ENCODE measurements at places on chromosomes 6 and 20.

DNA sequence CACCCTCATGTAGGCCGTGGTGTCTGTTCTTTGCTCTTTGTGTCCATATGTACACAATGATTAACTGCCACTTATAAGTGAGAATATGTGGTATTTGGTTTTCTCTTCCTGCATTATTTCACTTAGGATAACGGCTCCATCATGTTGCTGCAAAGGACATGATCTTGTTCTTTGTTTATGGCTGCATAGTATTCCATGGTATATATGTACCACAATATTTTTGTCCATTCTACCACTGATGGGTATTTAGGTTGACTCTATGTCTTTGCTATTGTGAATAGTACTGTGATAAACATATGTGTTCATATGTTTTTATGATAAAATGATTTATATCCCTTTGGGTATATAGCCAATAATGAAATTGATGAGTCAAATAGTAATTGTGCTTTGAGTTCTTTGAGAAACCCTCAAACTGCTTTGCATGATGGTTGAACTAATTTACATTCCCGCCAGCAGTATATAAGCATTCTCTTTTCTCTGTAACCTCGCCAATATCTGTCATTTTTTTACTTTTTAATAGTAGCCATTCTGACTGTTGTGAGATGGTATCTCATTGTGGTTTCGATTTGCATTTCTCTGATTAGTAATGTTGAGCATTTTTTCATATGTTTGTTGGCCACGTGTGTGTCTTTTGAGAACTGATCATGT, 174.4 kb upstream of the NT5E start:
- no peak for DNase-seq

- no peak for DNase-seq
These were observed 55.9 kb downstream of the ATXN1 start for GRCh38 chr6:16705081-16705993.

DNA sequence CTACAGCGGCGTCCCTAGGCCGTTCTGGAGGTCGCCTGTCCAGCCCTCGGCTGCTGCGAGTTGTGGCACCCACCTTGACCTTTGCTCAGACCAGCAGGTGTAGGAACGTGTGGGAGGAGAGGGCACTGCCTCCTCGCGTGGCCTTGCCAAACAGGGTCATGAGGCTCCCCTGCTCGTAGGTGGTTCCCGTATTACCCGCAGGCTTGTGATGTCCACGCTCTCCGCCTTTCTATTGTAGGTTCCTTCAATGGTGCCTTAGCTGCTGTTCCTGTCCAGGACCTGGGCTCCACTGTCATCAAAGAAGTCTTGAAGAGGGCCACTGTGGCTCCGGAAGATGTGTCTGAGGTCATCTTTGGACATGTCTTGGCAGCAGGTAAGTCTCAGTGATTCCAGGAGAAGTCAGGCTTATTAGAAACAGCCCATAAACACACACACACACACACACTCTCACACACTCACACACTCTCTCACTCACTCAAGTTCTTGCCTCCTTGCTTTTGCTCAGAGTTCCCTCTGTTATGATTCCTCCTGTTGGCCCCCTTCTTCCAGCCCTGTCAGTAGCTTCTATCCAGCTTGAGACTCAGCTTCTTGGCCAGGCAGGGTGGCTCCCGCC, 942 bp downstream of the ACAT2 start:
- no peak for DNase-seq

DNA sequence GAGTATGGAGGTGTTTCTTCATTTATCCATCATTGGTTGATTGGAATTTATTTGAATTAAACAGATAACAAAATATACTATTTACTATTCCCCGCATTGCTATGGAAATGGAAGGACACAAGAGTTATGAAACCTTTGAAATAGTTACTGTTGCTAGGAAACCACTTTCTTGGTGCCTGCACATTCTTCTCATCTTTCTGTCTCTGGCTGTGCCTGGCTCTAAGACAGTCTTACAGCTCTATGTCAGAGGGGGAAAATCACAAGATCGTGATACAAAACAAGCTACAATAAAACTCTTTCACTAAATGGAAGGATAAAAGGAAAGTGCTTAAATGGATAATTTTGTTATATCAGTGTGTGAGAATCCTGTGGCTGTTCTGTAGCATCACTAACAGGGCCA, 453.0 kb downstream of the LMBRD1 start:
- no peak for DNase-seq

DNA sequence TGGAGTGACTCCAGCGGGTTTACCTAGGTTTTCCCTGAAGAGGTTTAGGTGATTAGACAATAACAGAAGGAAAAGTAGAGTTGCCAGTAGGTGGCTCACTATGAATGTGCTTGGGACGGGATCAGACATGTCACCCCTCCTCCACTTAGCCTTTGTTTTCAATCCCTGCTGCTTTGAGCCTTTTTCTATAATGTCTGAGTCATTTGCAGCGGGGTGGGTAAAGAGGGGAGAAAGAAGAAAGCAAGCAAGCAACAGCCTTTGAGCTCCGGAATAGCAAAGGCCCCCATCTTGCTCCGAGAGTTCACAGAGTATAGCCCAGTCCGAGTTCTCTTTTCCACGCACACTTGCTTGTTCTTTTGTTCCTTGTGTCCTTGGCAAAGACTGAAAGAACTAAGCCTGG, 129.1 kb downstream of the PACRG start:
- DNase-seq, result peak; percentile 81

GRCh38 chr6:109087661-109088264, 6.9 kb downstream of the SESN1 start:
- no peak for DNase-seq

GRCh38 chr6:84882768-84883766, 118.7 kb upstream of the TBX18 start:
- DNase-seq, result no peak

GRCh38 chr20:32762754-32763201, 593 bp downstream of the DNMT3B start:
- peak; percentile 63 for DNase-seq

DNA sequence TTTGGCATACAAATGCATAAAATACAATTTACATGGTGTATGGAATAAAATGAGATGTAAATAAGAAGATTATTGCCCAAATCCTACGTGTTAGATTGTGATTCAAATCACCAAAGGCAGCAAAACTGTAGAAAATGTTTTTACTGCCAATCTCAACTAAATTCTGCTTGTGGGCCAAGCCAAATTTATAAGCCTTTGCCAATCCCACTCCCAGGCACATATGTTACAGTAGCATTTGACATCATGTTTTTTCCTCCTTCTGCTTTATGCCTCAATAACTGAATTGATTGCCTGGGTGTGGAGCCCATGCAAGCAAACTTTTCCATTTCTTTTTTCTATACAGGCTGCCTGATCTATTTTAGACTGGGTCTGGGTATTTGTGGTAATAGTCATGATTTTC, 36.3 kb upstream of the LRRC1 start:
- no peak for DNase-seq

- DNase-seq, result no peak
These were observed 589.8 kb downstream of the BCKDHB start for GRCh38 chr6:80696268-80696667.

Measured in endodermal cell (in vitro differentiated cells).